Mucosa of gallbladder (tissue), 1 donor: ENCODE measurements at places on chromosomes 3 and 15. TPM values are rescaled to one million over a fixed set of nuclear protein-coding genes. Genes with fewer than 3 reads are reported as not detected.

DNA sequence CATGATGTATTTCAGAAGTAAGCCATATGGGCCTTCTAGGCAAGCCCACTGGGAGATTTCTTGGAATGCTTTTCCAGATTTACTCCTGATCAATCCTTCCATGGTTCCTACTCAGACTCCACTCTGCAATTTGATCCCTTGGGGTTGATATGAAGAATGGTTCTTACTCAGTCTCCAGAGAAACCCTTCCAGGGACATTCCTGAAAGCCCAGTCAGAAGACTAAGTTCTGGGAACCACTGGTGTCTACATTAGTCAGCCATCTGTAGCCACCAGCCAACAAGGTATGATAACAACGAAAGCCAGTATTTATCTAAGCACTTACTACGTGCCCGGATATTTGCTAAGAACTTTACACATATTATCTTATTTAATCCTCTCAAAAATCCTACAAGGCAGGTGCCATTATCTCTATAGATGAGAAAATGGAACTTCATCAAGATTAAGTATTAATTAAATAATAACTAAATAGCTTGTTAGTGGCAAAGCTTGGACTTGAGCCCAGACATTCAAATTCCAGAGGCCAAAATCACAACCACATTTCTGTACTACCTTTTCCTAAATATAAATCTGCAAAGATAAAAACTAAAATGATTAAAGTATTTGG, 32.7 kb downstream of the ZNF385D start:
- no peak for DNase-seq

DNA sequence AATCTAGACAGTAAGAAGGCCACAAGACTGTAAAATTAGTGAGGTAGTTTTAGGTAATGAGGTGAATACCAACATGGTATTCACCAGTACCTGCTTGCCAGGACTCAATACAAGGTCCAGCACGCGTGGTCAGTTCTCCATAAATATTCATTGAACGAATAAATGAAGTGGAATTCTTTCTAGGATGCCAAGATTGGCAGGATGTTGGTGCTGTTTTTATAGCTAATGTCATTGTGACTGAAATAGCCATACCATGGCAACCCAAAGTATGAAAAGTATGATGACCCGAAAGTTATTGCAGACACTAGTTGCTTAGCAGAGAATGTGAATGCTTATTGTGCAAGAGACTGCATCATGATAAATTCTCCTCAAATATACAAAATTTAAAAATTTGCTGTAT, 307.2 kb downstream of the KCNH8 start:
- no peak for DNase-seq

DNA sequence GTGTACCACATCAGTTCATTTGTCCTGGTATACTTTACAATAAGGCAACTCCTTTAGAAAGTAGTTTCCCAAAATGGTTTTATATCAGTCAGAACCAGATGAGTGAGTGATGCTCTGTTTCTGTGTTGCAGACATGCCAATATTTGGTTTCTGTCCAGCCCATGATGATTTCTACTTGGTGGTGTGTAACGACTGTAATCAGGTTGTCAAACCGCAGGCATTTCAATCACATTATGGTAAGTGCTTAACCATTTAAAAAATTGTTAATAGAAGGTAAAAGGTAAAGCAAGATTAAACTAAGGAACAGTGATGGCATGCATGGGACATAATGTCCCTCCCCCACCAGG, 40.0 kb upstream of the SCAANT1 start:
- DNase-seq = no peak

- no peak for DNase-seq
These were observed 20.0 kb downstream of the TNK2 start for GRCh38 chr3:195888311-195888761.

The MORC1 gene
- not detected for total RNA-seq

DNA sequence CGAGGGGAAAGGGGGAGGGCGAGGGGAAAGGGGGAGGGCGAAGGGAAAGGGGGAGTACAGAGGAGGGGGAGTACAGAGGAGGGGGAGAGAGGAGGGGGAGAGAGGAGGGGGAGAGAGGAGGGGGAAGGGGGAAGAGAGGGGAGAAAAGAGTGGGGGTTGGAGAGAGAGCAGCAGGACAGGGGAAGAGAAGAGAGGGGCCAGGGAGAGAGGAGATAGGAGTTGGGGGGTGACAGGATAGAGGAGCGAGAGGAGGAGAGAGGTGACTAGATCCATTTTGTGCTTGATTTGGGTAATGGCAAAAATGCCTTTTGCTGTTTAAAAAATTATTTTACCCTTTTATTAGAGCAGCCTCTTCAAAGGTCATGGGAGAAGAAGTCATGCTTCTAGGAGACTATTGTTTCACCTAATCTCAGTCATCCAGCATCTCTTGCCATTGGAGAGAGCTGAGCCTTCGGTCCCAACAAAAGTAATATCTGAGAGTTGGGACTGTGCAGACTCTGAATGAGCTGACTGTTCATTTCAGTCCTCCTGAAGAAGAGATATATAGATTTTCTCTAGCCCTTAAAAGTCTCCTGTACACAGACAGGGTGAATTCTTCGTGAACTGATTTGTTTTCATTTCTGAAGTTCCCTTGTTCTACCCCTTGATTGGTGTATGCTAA, 15.1 kb upstream of the TOP2B start:
- no peak for DNase-seq

The LNP1 gene
- total RNA-seq = 2.4 TPM

The ACKR4 gene
- 4.2 TPM for total RNA-seq

GRCh38 chr3:126434264-126434590, 39.5 kb downstream of the CFAP100 start:
- no peak for DNase-seq

The TAGLN3 gene
- not detected for total RNA-seq

DNA sequence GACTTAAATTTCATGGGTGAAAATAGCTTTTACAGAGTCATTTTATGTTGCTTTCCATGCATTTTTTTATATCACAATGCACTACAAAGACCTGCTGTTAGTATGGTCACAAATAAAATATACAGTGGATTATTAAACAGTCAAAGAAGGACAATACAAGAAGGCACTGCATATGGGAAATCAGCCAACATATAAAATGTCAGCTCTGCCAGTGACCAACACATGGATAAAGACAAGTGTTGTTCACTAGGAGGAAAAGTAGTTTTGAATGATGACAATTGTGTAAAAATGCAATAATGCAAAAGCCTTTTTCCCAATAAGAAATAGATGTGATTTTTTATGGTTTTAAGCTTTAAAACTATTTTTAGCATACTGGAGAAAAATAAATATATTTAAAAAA, 425.3 kb upstream of the CBLB start:
- no peak for DNase-seq

GRCh38 chr15:69713726-69714559, 261.3 kb downstream of the RPLP1 start:
- DNase-seq = peak; percentile 24

The SPTBN5 gene
- total RNA-seq = 7.1 TPM

The GHSR gene
- total RNA-seq = not detected

The ATP13A4 gene
- 47.2 TPM for total RNA-seq

DNA sequence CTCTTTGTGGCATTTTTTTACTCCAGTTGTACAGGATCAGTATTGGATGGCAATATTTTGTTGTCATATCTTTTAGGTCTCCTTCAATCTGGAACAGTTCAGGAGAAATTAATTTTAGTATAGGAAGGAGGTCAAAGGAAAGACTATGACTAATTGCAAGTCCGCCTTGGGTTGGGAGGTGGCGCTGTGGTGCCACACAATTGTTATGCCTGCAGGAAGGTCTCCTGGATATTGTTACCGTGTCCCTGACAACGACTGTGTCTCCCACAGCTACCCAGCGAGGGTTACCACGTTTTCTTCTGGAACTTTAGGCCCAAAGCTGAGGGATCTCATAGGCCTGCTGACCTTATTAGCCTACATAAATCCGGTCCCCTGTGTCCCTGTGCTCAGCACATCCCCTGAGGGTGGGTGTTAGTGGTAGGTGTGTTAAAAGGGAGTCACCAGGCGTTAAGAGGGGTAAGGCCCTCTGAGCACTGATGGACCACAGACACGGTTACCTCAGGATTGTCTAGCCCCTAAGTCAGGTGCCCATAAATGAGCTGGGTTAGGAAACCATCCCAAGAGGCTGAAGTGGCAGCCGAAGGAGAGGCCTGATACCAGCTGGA, 31.5 kb downstream of the KCNAB1 start:
- peak; percentile 58 for DNase-seq

DNA sequence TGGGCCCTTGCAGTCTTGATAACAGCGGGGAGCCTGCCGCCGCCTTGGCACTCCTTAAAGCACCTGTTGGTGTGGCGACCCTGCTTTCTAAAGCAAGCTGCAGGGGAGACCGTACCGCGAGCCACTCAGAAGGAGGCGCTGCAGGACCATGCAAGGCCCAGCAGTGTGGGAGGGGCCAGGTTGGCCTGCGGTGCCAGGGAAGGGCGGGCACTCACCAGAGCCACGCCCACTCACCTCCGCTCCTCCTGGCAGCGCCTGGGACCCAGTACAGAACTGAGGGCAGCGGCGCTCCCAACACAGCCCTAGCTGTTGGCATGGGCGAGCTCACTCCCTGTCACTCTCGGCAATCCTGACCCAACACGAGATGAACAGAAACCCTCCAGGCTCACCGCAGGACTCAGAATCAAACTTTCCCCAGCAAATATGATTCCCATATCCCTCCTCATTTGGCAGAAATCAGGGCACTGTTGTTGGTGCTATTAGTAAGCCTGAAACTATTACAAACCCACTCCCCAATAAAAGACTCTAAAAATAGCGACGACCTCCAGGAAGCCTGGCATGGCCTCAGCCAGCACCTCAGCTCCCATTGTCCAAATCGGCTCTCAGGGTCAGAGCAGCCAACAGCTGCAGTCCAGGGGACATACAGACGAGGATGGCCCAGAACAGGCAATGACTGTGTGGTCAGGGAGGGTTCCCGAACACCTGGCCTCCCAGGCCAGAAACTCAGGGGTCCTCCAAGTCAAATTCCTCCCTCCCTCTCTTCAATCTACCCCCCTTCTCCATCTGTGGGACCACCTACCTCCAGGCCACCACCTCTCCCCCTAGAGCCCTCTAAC, 77.2 kb downstream of the TBC1D2B start:
- peak; percentile 84 for DNase-seq

- no peak for DNase-seq
These were observed 58.5 kb upstream of the TRIM71 start for GRCh38 chr3:32759342-32759741.

The LYZL4 gene
- 0.32 TPM for total RNA-seq

DNA sequence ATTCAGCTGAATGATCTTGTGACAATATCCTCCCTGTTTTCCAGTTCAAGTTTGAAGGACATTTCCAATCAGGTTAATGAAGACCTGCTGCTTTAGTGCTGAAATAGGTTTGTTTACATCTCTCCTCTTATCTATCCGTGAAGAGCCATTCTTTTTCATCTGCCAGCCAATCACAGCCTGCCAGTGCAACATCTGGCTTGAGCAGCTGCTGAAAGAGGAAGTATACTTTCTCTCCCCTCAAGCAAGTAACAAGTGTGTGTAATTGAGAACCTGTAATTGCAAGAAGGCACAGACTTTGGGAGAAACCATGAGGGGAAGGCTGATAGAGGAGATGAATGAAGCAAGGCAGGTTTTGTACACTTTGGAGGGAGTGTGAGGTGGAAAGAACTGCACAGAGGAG, 404.3 kb downstream of the AGBL1 start:
- no peak for DNase-seq

DNA sequence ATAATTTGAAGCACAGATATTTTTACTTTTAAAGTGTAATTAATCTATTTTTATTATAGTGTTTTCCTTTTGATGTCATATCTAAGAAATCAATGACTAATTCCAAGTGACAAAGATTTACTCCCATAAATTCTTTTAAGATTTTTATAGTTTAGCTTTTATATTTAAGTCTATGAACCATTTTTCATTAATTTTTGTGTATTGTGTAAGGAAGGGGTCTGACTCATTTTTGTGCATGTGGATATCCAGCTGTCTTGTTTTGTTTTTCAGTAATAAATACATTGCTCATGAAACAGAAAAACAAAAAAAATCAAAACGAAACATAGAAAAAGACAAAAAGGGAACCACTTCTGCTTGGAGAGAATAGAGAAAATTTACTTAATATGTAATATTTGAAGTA, 145.1 kb downstream of the EPHA6 start:
- no peak for DNase-seq

The HRG gene
- total RNA-seq = 0.49 TPM

The AGTR1 gene
- total RNA-seq = 1.9 TPM

The CILP gene
- total RNA-seq = 19.2 TPM

DNA sequence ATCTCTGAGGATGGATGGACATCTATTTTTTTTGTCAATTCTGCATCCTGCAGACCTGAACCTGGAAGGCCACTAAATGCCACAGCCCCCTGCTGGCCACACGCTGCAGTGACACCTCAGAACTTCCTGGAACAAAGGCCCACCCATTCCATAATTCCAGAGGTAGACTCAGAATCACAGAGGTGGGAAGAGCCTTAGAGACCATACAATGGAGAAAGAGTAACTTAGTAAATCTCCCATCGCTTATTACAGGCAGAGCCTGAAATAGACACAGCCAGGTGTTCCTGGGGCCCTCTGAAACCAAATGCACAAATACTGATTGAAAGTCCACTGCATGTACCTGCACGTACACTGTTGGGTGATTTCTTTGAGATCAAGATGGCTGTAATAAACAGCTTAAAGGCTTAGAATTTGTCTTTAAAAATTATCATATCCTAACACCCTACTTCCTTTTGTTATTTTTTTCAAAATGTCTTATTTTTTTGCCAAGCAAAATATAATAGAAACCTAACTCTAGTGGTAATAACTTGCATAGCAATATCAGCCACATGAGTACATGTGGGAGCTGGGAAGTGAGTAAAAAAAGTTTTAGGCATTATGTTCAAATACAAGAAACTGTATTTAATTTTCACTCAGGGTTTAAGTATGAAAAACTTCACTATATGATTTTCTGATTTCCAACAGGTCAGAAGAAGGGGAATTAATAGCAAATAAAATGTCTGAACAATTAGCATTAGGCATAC, 62.7 kb downstream of the EOMES start:
- DNase-seq = peak; percentile 45

GRCh38 chr15:80367661-80368060, 36.5 kb upstream of the ARNT2 start:
- no peak for DNase-seq

The CCDC191 gene
- total RNA-seq = 7.2 TPM

The TMEM212 gene
- total RNA-seq = not detected

- no peak for DNase-seq
These were observed 68.1 kb upstream of the NMNAT3 start for GRCh38 chr3:139745831-139746230.

The SUSD5 gene
- total RNA-seq = 7.8 TPM

The SPATA12 gene
- 0.43 TPM for total RNA-seq

- DNase-seq = no peak
These were observed 148.5 kb upstream of the PDZRN3 start for GRCh38 chr3:73773233-73773632.

- DNase-seq = no peak
These were observed 10.7 kb downstream of the USP4 start for GRCh38 chr3:49329186-49329585.

GRCh38 chr3:40753951-40754350, 229.2 kb downstream of the ZNF621 start:
- no peak for DNase-seq

The C3orf52 gene
- total RNA-seq = 24.3 TPM

The MYD88 gene
- total RNA-seq = 35.2 TPM

GRCh38 chr3:99710094-99710493, 71.7 kb downstream of the COL8A1 start:
- DNase-seq = no peak
